Muscle of leg (tissue), 16 donors: ENCODE measurements at places on chromosomes 4 and X. TPM values are rescaled to one million over a fixed set of nuclear protein-coding genes. Genes with fewer than 3 reads are reported as not detected.

GRCh38 chr4:154276496-154276895 lies 215.1 kb downstream of the DCHS2 start:
- peak; percentile 19 for DNase-seq

DNA sequence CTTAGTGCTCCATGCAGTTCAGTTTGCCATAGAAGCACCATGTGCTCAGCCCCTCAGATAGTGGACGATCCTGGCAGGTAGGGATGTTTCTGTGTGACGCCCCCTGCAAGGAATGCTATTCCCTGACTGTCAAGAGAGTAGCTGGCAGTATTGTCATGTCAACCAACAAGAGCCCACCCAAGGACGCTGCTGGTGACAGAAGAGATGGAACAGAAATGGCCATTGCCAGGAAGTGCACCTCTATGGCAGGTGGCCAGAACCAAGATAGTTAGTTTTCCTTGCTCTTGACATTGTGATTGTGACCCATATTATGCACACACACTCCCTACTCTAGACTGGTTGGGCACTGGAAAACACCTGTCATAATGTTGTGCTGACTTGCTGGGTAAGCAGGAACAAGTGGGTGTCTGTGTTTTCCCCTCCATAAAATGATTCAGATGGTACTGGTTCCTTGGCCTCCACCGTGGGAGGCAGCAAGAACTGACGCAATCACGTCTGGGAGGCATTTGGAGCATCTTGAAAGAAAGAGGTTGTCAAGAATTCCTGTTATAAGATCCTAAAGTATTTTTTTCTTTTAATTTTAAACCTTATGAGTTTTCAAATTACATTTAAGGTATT lies 507.9 kb downstream of the MID1IP1 start:
- DNase-seq, result no peak

- no peak for DNase-seq
These were observed 6.9 kb upstream of the VEGFC start for GRCh38 chr4:176799653-176800052.

DNA sequence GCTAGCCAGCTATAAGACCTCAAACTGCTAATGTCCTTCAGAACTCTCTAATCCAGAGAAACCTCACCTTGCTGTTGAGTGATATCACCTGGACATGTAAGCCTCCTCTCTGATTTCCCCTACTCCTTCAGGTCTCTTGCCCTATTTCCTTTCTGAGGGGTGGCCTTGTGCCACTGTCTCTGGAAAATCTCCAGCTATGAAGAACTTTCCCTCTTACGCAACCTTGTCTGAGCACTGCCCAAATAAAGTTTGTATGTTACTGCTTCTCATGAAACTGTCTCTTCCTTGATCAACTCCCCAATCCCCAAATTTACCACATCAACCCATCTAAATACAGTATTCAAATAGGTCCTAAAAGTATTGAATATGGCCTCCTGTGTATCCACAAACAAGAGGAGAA lies 53.5 kb upstream of the VEGFD start:
- DNase-seq, result no peak

Gene SPON2
- polyA plus RNA-seq, result 58.5 TPM

Gene ARL9
- polyA plus RNA-seq, result 0.25 TPM

Gene MSANTD1
- polyA plus RNA-seq, result 0.35 TPM

Gene PPEF1
- 1.2 TPM for polyA plus RNA-seq

Gene ACSL4
- polyA plus RNA-seq, result 18.3 TPM

Gene RAB41
- polyA plus RNA-seq, result 0.65 TPM
